ENCODE measurements at places on chromosomes 1 and 21. TPM values are rescaled to one million over a fixed set of nuclear protein-coding genes. Genes with fewer than 3 reads are reported as not detected.

The KANK4 gene
- not detected for total RNA-seq

The IGSF9 gene
- total RNA-seq, result under 0.01 TPM

The GSTM3 gene
- total RNA-seq, result 43.3 TPM

The IFNAR1 gene
- total RNA-seq, result 17.7 TPM

The CYP4Z1 gene
- total RNA-seq, result not detected

The ANGPTL3 gene
- not detected for total RNA-seq

The BMP8B gene
- under 0.01 TPM for total RNA-seq

The MPL gene
- not detected for total RNA-seq

The ZBTB8A gene
- 9.1 TPM for total RNA-seq

The LIN28A gene
- total RNA-seq, result not detected

The KIF17 gene
- total RNA-seq, result 4.6 TPM

The DNAH14 gene
- 34.0 TPM for total RNA-seq

The RPE65 gene
- not detected for total RNA-seq

All from uterine smooth muscle cell (primary cell).